ENCODE measurements at places on chromosomes 1 and 21.

GRCh38 chr1:211537253-211537652, 41.7 kb downstream of the SLC30A1 start:
- DNase-seq = no peak

GRCh38 chr1:116569776-116570357, 959 bp downstream of the CD58 start:
- DNase-seq = no peak

DNA sequence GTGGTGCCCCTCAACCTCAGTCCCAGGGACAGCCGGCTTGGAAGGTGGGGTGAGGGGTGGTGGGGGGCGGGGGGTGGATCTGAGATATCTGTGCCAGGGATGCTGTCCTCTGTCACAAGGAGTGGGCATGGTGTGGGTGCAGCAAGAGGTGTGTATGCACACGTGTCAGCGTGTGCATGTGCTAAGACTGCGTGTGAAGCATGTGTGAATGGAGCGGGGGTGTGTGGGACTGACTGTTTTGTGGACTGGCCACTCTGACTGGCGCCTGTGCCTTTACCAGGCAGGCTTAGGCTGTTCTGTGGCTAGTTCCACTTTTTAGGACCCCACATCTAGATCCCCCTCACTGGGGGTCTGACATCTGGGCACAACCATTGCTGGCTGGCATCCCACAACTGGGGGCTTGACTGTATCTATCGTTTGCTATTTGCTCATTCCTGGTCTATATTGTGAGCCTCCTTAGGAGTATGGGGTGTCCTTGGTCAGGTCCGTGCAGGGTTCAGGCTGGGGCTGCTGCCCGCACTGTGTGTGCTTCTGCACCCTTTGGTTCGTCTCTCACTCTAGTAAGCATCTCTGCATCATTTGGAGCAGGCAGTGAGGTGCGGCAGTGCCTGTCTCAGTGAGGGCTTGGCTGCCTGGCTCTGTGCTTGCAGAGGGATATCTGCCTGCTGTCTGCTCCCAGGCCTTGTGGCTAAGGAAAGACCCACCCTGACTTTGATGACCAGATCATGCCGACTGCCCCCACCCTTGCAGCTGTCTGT, 1.9 kb downstream of the AMPD2 start:
- no peak for DNase-seq

GRCh38 chr1:2940178-2940577, 81.1 kb upstream of the ACTRT2 start:
- DNase-seq = no peak

- no peak for DNase-seq
These were observed 1216.1 kb upstream of the NCAM2 start for GRCh38 chr21:19781881-19782652.

- DNase-seq = no peak
These were observed 104.4 kb downstream of the UCHL5 start for GRCh38 chr1:192954705-192955265.

DNA sequence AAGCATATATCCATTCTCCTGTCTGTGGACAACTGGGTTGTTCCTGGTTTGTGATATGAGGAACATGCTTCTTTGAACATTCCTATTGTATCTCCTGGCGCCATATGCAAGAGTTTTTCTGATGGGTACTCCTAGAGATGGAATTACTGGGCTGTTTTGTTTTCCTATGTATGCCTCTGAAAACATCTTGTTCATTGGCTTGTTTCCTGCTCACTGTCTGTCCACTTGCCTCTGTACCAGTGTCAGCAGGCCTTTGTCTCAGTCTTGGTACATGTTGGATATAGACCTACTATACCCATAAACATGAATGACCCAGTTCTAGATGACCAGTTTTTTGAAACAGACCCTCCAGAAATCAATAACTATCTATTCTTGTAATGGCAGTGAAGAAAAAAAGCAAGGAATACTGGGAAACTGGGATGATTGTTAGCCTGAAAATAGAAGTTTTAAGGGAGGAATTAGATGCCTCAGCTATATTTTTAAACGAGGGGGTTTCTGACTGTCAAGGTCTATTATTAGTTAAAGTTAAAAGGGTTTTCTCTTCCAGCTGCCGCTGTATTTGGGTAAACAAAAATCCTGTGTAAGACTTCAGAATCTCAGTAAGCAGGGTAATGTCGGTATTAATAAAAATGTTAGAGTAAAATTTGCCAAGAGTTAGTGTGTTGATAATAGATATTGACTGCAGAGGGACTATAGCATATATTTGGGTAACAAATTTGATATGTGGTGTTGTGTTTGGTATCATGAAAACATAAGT, 103.6 kb downstream of the RYR2 start:
- no peak for DNase-seq

GRCh38 chr1:111587509-111588174, 31.9 kb upstream of the RAP1A start:
- DNase-seq = no peak

DNA sequence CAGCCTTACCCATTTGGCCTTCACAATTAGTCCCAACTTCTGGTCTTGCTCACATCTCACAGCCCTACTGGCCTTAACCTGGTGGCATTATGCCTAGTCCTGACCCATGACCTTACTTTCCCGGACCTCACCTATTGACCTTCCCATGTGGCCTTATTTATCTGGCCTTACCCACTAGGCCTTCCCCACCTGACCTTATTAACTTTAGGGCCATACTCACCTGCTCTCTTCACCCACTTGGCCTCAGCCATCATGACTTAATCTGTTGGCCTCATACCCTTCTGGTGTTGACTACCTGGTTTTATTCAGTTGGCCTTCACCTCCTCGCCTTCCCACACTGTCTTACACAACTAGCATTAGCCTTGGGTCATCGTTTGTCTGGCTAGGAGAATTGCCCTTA, 35.7 kb downstream of the EXOC8 start:
- no peak for DNase-seq

DNA sequence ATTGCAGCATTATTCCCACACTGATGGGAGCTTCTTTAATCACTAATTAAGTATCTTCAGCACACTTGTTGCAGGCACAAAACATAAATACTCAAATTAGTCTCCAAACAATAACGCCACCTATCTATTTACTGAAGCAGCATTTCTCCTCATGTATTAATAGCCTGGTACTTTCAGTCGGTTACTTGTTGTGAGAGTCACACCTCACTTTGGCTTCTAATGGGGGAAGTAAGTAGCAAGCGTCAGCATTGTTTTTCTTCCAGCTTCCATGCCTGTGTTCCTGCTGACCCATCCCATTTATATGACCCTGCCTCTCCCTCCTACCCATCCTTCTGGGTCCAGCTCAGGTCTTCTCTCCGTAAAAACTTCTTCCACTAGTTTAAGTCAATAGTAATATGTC, 31.9 kb upstream of the DENND1B start:
- no peak for DNase-seq

GRCh38 chr1:156751451-156751756, at the start of gene HDGF:
Gene HDGF (minus strand): TSS chr1:156751675. CDS start chr1:156751429, 246 bp downstream.
- no peak for DNase-seq

- no peak for DNase-seq
These were observed 272.2 kb upstream of the B3GALT2 start for GRCh38 chr1:193458628-193459027.
